ENCODE measurements at places on chromosomes 16 and 17.

DNA sequence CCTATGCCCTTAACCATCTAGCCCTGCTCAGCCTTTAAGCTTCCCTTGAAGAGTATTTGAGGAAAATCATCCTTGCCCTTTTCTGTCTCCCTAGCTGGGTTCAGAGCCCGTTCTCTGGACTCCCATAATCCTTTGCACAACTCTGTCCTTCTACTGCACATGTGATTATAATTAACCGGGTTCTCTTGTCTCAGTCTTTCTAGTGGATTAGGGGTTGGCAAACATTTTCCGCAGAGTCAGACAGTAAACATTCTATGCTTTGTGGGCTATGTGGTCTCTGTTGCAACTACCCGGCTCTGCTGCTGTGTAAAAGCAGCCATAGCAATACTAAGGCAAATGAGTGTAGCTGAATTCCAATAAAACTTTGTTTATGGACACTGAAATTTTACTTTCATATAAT, 80.0 kb downstream of the CDRT15 start:
- DNase-seq, result no peak

DNA sequence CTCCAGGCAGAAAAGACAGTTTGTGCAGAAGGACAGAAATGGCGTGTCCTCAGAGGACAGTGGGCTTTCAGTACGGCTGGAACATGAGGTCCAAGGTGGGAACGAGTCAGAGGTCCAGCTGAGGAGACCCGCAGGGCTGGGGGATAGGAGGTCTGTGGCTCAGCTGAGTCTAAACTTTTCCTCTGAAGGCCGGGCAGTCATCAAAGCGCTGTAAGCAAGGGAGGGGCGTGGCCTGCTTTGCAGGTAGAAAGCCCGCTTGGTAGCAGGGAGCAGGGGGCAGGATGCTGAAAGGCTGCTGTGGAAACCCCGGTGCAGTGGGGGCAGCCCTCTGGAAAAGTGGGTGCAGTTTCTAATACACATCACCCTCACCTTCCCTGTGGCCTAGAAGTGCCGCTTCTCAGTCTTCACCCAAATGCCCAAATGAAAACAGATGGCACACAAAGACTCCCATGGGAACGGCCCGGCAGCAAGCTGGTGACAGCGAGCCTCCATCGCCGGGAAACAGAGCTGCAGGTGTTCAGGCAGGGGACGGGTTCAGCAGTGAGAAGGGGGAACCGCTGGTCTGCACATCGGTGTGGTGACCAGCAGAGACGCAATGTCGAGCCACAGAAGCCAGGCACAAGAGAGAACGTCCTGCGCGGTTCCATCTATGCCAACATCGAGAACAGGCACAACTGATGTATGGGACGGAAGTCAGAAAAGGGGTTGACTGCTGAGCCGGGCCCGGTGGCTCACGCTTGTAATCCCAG, 12.2 kb upstream of the OSGIN1 start:
- DNase-seq, result no peak

- DNase-seq, result no peak
These were observed 1681.0 kb downstream of the TP53TG3F start for GRCh38 chr16:35140293-35140986.

DNA sequence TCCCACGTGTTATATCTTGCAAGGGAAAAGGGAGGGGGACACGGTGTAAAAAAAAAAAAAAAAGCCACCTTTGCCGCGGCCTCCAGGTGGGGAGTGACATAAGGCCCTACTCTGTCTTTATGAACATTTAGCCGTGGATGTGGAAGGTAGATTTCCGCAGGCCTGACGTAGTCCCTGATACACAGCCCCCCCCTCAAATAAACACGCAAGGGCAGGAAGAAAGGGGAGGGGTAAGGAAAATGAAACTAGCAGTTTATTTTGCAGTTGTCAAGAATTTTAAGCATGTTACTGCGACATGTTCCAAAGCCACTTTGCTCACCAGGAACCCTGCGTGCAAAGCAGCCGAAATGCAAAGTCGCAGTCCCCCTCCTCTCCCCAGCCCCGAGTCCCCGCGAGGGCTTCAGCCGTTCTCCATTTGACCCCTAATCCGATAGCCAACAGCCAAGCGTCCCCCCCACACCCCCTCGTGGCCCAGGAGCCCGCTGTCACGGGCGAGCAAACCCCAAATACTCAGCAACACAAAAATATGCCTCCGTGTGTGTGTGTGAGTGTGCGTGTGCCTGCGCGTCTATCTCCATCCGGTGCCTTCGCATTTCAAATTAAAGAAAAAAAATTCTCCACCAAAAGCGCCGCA, 1.2 kb downstream of the CBX4 start:
- DNase-seq, result peak; percentile 58

DNA sequence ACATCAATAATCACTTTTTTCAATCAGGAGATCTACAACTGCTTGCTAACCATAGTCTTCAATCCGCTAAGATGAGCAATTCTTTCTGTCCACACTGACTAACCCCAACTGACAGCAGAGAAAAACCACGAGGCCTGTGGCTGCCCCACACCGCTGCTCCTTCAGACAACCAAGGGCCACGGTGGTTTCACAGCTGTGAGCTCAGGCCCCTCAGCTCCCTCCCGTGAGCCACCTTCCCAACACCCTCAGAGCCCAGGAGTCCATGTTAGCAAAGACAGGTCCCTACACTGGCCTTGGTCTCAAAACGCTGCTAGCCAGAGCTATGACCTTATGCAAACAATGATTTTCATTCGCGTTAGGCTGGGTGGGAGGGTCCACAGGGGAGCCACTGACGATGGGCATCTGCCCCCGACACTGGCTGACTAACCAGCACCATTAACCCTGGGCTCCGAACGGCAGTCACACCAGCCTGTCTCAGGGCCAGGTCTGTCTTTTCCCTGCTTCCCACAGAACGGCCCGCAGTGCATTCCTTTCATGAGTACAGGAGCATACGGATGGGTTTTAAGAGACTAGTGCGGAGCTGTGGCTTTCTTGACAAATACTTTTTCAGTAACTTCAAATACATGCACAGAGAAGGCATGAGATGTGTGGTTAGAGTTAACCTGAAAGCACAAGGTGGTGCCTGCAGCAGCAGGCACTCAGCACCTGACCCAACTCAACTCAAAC, 67.3 kb downstream of the ANKRD11 start:
- peak; percentile 48 for DNase-seq

GRCh38 chr17:60332574-60332973, 59.4 kb downstream of the USP32 start:
- no peak for DNase-seq

GRCh38 chr17:2271985-2272702, 31.4 kb downstream of the SMG6 start:
- no peak for DNase-seq

GRCh38 chr17:2347805-2348685, 10.7 kb downstream of the SGSM2 start:
- no peak for DNase-seq

DNA sequence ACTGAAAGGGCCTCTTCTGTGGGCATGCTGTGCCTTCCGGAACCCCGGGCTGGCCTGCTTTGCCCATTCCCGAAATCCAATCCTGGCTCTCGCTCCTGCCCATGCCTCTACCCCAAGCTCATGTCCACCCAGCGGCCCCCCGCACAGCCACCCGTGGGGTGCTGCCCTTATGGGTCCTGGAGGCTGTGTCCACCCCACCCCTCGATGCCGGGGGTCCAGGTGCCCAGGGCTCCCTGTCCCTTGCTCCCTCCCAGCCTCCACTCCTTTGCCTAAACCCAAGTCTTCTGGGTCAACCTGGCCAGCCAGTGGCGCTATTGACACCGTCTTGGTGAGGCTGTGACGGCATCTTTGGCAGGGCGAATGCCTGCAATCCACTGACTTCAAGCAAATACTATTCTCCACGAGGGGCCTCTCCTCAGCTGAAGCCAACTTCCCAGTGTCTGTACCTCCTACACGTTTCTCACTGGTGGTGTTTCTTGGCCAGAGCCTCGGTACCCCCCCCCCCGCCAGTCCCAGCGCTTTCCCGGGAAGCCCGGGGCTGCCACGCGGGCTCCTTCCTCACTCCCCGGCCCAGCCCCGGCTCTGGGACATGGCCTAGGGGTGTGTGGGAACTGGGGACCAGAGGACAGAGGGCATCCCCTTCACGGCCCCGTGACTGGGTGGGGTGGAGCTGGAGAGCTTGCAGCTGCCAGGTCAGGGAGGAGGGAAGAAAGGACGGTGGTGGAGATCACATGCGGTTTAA, 12.2 kb upstream of the DUS1L start:
- no peak for DNase-seq

DNA sequence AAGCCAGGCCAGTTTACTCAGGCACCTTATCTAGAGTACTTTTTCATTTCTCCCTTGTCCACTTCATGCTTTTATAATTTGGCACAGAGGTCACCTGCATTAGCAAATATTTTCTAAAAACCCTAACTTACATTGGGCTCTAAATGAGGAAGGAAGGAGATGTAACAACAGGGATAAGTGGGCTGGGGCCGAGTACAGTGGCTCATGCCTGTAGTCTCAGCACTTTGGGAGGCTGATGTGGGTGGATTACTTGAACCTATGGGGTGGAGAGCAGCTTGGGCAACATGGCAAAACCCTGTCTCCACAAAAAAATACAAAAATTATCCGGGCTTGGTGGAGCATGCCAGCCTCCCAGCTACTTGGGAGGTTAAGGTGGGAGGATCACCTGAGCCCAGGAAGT, 55.9 kb downstream of the TMEM100 start:
- DNase-seq, result no peak

GRCh38 chr17:52106638-52107261, 51.8 kb downstream of the CA10 start:
- peak; percentile 29 for DNase-seq

DNA sequence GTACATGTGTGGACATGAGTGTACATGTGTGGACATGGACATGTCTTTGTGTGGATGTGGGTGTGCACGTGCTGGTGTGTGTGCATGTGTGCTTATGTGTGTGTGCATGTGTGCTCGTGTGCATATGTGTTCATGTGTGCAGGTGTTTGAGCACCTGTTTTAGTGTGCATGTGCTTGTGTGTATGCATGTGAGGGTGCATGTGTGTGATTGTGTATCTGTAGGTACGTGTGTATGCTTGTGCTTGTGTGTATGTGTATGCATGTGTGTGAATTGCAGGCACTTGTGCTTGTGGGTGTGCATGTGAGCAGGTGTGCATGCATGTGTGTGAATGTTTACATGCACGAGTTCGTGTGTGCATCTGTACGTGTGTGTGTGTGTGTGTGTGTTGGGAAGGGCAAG, 300.6 kb upstream of the EEF2KMT start:
- DNase-seq, result no peak

DNA sequence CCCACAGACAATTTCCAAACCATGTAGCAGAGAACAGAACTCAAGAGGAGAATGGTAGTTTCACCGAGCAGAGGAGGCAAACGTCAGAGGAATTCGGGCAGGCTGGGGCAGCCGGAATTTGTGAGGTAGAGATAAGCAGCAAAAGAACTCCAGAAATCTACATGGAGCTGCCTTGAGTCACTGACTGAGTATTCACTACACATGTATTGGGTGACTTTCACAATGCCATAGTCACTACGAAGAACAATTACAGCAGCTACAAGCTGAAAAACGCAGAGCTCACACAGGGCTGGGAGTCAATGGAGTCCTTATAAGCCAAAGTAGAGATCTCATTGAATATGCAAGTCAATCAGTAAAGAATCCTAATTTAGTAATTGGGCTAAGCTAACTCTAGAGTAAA, 13.4 kb downstream of the CMC2 start:
- DNase-seq, result no peak

DNA sequence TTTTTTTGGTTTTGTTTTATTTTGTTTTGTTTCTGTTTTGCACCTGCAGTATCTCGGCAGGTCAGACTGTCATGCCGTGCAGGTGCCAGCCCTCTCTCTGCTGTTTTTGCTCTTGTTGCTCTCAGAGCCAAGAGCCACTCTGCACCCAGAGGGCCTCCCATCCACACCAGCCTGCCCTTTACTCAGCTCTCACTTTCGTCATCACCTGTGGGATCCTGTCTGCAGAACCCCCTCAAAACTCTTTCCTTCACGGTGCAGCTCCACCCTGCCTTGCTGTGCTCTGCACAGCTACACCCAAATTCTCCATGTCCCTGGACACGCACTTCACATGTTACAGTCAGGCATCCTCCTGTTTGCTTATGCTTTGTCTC, 2.6 kb downstream of the AOC3 start:
- no peak for DNase-seq

DNA sequence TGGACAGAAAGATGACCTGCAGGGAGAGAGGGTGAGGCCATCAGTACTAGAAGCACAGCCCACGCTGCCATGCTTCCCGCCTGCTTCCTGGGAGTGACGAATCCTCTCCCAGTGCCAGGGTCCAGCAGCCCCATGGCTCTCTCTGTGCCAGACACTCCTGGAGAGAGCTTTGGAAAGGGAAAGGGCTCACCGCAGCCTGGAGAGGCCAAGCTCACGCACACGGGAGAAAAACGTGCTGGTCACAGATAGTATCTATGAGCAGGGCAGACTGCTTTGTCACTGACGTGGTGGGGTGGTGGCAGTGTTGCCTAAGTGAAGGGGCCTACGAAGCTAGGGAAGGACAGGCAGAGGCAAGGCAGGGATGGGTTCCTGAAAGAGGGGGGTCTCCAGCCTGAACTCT, 5.4 kb downstream of the WBP2 start:
- DNase-seq, result no peak

DNA sequence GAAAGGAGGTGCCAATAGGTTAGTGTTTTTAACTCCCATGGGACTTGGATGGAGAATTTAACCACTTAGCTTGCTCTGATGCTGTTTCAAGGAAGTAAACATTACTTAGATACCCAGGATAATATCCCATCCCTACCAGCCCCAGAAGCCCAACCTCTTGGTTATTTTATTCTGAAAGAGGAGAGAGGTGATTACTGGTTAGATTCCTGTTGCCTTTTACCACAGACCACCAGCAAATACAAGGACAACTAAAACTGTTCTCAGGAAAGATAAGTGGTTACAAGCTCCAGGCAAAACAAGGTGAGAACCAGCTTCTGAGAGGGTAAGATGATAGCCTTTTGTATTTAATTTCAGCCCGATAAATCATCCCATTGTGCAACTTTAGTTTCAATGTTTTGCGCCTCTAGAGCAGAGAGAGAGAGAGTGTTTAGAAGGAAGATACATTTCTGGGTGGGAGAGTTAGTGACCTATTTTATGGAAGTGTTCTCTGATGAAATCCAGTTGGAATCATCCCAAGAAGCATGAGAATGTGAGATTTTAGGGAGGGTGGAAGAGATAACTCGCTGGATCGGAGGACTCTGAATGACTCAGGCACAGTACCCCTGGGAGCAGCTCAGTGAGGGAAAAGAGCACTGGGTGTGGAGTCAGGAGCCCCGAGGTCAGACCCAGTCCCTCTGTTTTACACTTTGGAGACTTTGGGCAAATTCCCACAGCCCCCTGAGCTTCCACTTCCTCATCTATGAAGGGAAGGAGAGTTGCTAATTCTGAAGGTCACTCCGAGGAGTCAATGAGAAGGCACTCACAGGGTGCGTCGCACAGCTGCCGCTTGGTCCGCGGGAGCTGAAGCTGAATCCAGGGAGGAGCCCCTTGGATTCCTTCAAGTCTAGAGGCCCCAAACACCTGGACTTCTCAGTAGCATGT, 12.1 kb downstream of the GLP2R start:
- no peak for DNase-seq

- no peak for DNase-seq
These were observed 1525.3 kb downstream of the CDH8 start for GRCh38 chr16:60510941-60511340.

DNA sequence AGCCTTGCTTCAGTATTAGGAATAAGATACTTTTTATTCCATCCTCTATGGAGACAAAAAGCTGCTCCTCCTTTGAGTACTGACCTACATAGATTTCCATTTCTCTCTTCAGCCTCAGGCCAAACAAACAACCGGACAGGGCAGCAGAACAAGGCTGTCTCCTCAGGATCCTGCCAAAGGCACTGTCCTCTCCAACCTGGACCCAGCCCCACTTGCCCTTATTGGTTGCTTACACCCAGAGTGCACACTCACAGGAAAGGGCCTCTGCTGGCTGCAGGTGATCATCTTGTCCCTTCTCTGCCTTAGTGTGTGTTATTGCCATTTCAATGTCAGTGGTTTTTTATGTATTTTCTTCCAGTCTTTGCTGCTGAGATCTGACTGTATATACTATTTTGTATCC, 26.6 kb downstream of the LIG3 start:
- no peak for DNase-seq

Data from CD4-positive, alpha-beta T cell treated with Interleukin-21 for 1 hour (primary cell).